ENCODE measurements at places on chromosomes 2 and 18. TPM values are rescaled to one million over a fixed set of nuclear protein-coding genes. Genes with fewer than 3 reads are reported as not detected.

The RAX gene
- total RNA-seq: not detected

The NR4A2 gene
- 2.3 TPM for total RNA-seq

The CDCA7 gene
- total RNA-seq: 34.2 TPM

The UBR3 gene
- 21.9 TPM for total RNA-seq

GRCh38 chr2:119753930-119754321 lies 5.8 kb upstream of the PTPN4 start:
- no peak for DNase-seq

GRCh38 chr18:70037431-70038061 lies 89.9 kb upstream of the CD226 start:
- no peak for DNase-seq

DNA sequence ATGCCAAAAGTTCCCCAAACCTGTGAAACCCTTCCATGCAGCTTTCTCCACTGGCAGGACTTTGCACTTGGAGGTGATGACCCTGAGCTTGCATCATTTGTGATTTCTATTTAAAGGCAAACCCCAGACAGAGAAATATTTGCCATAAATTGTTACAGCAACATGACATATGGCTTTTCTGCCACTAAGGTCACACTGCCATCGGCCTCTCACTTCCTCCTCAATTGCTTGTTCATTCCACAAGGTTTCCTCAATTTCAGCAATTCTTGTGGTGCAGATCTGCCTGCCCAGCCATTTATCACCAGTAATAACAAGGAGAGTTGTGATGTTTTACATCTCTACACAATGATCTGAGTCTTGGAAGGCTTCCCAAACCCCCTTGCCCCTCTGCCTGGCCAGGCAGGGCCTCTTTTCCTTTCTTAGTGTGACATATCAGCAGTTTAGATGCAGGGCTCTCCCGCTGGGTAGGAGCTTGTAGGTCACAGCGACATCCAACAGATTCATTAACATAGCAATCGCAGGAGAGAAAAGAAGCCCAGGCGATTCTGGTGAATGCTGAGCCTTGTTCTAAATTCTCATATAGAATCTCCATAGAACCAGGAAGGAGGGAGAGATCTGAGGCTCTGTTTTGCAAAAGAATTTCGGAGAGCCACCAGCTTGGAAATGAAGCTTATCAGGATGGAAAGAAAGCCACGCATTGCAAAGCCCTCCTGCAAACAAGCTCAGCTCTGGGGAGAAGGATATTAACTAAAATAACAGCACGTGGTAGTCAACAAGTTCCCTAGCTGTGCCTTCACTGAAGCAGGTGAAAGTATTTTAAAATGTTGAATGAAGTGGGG lies 46.7 kb upstream of the ITGA6 start:
- DNase-seq: no peak

GRCh38 chr2:6924101-6924923 lies 7.1 kb downstream of the RNF144A start:
- DNase-seq: no peak

DNA sequence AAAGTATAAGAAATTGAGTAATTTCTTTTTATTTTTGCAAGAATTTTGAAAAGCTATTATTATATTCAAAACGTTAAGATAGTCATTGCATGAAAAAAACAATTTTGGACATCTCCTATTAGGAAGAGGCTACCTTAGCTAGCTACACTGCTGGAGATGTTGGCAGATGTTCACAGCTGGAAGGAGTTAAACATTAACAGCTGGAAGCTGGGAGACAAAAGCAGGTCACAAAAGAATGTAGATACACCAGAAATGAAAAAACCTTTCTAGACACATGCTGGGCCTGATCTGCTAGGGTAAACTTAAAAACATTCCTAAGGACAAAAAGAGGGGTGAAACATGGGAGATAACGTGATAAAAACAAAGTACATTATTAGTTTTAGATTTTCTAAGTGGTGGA lies 84.4 kb downstream of the SESTD1 start:
- no peak for DNase-seq

DNA sequence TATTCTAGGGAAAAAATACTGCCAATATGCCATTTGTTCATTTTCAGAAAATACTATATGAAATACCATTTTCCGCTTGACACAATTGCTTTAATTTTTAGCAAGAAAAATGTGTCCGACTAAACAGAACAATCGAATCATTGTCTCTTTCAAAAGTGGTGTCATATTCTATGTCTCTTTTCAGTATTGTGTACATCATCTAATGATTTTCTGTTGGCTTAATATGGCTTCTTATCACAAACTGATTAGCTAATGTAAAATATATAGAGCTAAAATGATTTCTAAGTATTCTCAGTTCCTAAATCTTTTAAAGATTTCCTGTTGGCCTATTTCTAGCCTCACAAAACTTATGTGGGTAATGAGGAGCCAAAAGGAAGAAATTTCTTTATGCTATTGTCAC lies 436.6 kb downstream of the LRRTM4 start:
- no peak for DNase-seq
